Omental fat pad (tissue), 4 donors: ENCODE measurements at places on chromosomes 3 and 15.

GRCh38 chr3:116118475-116119169 is 326.7 kb downstream of the LSAMP start:
- DNase-seq: no peak

DNA sequence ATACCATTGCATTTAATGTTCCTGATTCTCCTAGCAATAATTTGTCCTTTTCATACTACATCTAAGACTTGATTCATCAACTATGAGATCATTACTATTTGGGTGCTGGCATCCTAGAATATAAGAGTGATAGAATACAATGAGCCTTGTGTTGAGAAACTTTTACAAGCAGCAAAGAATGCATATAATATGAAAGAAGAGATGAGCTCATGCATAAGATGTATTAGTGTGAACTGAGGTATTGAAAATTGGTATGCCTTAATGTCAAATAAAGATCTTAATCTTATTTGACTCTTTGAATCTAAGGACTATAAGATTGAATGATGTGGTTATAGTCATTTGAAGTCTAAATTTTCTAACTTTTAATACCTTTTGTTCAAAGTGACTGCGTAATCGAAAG is 220.0 kb upstream of the ARHGEF26 start:
- DNase-seq: no peak

DNA sequence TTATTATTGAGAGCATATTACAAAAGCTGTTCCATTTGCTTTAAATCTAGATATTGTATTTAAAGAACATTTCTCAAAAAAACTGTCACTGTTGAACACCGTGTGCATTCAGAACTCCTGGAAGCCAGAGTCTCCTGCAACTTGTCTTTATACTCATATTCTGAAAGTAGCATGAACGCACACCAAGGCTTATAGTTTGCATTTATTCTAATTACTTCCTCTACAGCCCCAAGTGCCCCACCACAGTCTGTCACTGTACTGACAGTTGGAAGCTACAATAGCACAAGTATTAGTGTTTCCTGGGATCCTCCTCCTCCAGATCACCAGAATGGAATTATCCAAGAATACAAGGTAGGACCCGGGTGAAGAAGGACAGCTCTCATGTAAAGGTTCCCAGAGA is 537.4 kb downstream of the ROBO2 start:
- DNase-seq: no peak

DNA sequence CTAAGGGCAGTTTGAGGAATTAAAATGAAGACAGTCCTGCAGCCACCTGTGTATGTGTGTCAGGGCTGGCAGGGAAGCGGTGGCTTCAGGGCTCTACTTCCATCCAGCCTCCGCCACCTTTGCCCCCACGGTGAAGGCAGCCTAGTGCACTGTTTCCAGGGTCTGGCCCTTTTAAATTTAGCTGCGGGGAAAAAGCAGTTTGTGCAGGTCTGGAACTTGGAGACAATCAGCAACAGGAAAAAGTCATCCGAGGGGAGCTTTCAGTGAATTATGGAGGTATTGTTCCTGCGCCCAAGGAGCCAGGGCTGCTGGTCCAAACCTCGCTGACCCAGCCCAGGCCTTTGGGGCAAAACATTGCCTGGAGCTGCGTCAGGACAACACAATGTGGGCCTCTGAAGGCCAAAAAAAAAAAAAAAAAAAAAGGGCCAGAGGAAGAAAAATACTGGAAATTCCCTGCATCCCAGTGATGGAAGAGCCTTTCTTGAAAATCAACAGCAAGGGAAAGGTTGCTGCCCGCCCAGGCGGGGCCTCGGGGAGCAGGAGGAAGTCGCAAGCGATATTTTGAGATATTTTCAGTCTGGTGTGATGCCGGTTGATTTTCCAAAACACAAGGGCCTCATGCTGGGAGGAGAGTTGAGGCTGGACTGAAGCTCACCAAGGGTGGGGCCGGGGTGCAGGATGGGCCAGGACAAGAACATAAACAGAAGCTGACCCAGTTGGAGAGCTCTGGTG is 25.5 kb upstream of the FGD5 start:
- DNase-seq: no peak

DNA sequence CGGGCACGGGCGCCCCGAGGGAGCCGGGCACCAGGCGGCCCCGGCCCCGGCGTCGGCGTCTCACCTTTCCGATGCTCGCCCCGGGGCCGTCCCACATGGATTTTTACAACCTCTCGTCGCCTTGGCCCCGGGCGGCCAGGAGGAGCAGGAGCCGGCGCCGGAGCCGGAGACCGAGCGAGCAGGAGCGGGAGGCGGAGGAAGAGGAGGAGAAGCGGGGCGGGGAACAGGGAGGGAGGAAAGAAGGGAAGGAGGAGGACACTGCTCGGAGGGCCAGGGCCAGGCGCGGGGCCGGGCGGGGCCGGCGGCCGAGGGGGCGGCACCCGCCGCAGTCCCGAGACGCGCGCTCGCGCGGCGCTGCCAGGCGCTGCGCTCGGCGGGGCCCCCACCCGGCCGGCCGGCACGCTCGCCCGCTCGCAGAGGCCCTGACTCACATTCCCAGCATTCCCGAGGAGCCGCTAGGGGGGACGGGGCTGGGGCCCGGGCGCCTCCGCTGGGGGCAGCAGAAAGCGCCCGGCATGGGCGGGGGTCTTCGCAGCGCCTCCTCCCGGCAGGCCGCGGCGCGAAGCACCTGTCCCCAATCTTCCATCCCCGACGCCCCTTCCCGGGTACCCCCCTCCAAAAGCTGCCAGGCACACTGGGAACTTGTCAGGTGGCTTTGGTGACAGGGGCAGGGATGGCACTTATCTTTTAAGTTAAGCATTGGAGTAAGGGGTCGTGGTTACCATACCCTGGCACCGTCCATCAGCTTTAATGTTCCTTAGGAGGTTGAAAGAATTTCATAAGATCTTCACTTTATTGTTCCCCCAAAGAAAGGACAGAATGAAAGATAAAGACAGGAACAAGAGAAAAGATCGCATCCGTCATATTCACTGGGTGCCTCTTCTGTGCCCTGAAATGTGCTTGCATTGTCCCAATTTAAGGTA is at the start of gene ERC2:
ERC2 (minus strand) TSS at position 284 of the 923 bp plus-strand sequence.
- DNase-seq: no peak

DNA sequence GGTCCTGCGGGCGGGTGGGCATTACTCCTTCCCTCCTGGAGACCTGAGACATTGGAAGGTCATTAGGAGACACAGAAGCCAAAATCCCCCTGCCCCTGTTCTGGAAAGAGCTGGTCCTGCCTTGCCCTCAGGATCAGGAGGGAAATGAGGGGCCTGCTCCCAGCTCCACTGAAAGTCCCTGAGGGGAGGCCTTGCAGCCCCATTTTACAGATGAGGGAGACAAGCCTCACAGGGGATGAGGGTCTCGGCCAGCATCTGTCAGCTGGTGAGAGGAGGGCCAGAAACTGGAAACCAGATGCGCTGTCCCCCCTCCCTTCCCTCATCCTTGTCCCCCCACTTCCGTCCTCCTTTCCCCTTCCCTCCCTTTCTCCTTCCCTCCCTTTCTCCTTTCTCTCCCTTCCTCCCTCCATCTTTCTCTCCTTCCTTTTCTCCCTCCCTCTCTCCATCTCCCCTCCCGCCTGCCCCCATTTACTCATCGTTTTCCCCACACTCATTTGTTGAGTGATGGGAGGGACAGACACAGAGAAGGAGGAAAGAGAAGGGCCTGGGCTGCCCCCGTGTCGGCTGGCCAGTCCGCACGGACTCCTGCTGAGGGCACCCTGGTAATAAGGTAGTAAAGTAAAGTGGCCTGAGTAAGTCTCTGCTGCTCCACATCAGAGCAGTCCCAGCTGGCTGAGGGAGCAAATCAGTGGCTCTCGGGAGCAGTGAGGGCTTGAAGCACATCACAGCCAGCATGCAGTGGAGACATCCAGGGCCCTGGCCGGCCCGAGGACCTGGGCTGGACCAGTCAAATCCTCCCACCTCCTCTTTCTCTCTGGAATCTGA is 112.4 kb upstream of the ALDH1A3 start:
- no peak for DNase-seq

- DNase-seq: no peak
Measured at GRCh38 chr3:167785790-167786189, 50.3 kb downstream of the SERPINI1 start.

DNA sequence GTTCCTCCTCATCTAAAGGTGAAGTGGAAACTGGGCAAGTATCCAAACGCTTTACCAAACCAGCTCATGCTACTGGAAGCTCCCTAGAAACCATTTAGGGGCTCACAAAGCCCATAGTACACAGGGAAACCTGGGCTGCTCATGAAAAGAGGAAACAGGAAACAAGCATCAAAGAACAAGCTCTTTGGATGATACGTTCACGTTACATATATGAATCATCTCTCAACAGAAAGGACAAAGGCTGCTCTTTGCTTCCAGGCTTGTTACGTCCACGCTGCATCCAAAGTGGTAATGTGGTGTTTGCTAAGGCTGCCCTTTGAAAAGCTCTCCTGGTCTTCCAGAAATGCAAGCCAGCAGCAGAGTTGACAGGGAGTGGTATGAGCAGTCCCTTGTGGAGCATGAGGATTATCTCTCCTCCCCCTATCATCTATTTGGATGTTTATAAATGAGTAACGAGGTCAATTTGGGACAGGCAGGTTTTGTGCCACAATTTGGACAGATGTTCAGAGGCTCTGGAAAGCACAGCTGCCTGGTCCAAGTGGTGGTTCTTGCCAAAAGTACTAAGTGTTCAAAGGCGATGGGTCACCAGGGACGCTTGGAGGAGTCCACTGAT is 98.0 kb upstream of the RORA start:
- no peak for DNase-seq

DNA sequence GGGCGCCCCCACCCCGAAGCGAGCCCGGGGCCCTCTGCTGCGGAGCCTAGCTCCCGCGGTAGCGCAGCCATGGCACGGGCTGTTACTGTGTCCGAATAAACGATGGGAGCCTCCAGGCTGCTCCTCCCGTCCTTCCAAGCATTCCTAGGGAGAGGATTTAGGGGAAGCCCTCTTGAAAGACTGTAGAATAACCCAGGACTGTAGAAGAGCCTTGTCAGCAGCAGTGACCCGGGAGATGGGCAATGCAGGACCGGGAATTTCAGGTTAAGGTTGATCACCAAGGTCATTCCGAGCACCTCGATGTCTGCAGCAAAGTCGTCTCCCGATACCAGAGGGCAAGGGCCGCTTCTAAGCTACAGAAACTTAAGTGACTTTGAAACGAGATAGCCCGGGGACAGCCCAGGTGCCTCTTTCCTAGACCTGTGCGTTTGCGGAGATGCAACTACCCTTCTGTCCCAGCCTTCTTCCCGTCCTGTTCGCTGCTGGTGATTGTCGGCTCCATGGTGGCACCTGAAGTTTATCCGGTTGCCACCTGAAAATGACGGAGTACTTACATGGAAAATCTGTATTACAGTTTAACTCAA is 753 bp upstream of the MYO5A start:
- DNase-seq: no peak

- DNase-seq: peak; percentile 23
Measured at GRCh38 chr3:35664460-35664919, 25.2 kb downstream of the ARPP21 start.

GRCh38 chr3:55879901-55880331 is 392.8 kb upstream of the WNT5A start:
- DNase-seq: no peak

DNA sequence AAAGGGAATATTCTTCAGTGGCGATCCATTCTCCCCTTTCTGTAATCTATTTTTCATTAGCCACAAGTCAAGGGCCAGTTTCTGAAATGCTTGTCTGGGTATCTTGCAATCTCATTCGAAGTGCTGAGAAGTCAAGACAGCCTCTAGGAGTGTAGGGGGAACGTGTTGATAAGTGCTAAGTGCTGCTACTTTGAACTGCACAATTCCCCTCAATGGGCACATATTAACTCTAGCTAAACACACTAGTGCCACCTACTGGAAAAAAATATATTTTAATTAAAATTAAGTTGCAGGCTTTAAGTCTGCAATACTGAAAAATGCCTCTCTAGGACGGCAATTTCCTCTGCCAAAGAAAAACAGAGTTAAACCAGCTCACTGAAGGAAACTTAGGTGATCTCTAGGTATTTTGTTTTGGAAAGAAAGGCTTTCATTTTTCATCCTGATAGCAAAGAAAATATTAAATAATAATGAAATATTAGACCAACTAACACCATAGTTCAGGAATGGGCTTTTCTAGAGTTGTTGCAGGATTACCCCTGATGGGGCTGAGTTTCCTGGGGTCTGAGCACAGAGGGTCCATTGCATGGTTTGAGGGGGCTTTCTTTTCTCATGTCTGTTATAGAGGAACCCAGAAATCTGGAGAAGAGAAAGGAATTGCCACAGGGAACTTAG is 181.9 kb upstream of the KBTBD8 start:
- no peak for DNase-seq

- no peak for DNase-seq
Measured at GRCh38 chr3:185251272-185251671, 2.6 kb downstream of the EHHADH start.

DNA sequence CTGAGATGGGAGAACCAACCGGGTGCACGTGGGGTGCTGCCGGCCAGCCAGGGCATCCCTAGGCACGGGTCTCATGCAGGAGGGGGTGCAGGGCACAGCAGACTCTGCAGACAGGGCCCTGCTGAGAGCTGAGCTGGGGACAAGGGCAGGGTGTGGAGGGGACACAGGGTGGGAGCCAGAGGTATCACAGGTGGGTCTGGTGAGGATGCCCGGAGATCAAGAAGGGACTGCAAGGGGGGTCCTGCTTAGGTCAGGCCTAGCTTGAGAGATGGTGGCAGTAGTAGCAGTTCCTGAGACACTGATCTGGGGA is 39.5 kb upstream of the PRR23E start:
- DNase-seq: no peak

DNA sequence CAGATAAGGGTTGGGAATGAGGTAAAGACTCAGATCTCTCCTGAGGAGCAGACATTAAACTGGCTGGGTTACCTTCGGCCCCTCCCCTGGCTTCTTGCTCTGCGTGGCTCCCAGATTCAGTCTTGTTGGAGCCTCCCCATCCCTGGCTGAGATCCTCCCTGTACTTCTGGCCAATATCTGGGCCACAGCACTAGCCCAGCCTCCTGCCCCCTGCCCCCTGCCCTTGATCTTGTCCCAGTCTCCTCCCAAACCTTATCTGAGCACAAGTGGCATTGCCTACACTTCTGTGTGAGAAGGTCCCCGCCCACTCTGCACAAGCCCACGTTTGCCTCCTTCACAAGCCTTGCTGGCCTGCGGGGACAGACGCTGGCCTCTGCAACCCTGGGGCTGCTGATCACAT is 16.8 kb downstream of the PLA2G4F start:
- no peak for DNase-seq
